Germinal center (tissue), 1 donor: ENCODE measurements at places on chromosomes 3 and 15.

DNA sequence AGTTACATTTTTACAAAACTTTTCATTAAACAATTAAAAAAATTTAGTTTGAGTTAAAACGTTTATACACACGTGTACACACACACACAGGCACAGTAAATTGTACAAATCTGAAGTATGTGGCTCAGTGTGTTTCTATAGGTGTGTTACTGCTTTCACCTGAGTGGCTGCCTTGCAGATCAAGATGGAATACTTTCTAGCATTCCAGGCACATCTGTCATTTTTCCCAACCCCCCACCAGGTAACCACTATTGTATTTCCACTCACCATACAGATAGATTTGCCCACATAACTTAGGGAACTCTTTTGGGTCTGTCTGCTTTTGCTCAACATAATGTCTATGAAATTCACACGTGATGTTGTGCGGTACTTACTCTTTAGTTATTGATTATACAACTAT is 141.1 kb downstream of the PTPRG start:
- no peak for DNase-seq

GRCh38 chr3:169661361-169662131 is 2.0 kb downstream of the MECOM start:
- DNase-seq: no peak

DNA sequence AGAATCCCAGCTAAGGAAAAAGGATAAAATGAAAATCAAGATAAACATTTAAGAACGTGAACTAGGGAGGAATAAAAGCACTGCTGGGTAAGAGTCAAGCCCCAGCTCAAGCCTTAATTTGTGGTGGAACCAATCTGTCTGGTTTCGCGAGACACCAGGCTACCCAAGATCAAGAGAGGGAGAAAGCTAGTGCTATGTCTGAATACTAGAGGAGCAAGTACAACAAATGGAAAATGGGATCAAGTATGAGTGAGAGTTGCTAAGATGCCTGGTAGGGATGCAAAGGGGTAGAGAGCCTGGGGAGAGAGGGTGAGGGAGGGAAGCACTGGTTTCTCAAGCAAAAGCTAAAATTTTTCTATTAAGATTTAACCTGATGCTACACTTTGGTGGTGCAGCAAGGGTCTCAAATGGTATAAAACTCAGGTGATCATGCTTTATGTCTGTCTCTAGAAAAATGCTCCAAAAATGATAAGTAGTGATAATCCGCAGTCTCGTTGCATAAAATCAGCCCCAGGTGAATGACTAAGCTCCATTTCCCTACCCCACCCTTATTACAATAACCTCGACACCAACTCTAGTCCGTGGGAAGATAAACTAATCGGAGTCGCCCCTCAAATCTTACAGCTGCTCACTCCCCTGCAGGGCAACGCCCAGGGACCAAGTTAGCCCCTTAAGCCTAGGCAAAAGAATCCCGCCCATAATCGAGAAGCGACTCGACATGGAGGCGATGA is 1.7 kb upstream of the SETD5 start:
- DNase-seq: no peak

GRCh38 chr3:127016043-127016343 is 33.1 kb downstream of the PLXNA1 start:
- DNase-seq: no peak
